Cortex of kidney (tissue), 1 donor: ENCODE measurements at places on chromosomes 3 and 15.

DNA sequence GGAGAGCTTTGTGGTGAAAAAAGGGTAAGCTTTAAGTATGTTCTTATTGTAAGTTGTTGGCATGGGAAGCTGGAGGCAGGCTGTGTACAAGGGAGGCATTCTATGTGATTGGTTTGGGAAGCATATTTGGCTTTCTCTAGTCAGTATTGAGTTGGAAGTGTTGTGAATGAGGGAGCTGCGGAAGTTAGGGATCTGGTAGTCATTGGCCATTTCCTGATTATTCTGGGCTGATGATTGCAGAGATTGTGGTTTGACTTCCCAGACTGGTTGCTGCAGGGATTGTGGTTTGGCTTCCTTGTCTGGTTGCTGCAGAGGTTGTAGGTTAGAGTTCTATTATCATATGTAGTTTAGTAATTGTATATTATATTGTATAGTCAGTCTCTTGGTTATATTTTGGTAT is 21.0 kb downstream of the STXBP5L start:
- DNase-seq, result no peak

- DNase-seq, result no peak
Observed at GRCh38 chr3:112467539-112467938, 31.7 kb downstream of the BTLA start.

DNA sequence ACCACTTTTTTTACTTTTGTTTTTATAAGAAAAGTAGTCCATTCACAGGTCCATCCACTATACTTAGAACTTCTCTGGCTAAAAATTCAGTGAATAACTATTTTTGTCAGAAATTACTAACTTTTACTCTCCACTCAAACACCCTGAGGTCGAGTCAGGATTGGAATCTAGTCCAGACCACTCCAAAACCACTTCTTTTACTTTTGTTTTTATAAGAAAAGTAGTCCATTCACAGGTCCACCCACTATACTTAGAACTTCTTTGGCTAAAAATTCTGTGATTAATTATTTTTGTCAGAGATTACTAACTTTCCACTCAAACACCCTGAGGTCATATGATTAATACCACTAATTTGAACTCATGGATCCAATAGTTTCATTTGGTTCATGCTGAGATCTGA is 239.4 kb downstream of the RORA start:
- no peak for DNase-seq

GRCh38 chr3:68056556-68056955 is 402.1 kb upstream of the SUCLG2 start:
- no peak for DNase-seq

GRCh38 chr3:8581806-8582445 is 62.7 kb downstream of the SSUH2 start:
- DNase-seq, result no peak

GRCh38 chr15:89052474-89052873 is 35.8 kb upstream of the ABHD2 start:
- DNase-seq, result no peak

- DNase-seq, result no peak
Observed at GRCh38 chr3:72453706-72454105, 394.5 kb downstream of the SHQ1 start.

DNA sequence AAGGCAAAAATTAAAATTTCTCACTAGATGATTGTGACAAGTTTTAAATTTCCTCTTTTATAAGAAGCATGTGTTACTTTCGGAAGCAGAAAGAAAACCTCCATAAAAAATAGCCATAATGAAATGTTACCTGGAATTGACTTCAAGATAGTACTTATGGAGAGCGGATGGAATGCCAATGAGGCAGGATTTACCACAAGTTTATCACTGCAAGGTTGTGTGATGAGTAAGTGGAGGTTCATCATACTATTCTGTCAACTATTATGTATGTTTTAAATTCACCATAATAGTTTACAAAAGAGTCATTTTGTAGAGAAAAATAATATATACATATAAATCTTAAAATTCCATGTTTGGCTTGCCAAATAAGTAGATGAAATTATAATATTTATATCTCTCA is 230.3 kb downstream of the SCAPER start:
- no peak for DNase-seq

- no peak for DNase-seq
Observed at GRCh38 chr15:55289011-55289745, 435 bp downstream of the RAB27A start.

- DNase-seq, result no peak
Observed at GRCh38 chr3:98994128-98994762, 92.8 kb upstream of the DCBLD2 start.

- DNase-seq, result no peak
Observed at GRCh38 chr3:9146367-9147071, 102.9 kb downstream of the SRGAP3 start.

GRCh38 chr3:37457378-37458065 is 283.1 kb upstream of the LRRFIP2 start:
- DNase-seq, result no peak

DNA sequence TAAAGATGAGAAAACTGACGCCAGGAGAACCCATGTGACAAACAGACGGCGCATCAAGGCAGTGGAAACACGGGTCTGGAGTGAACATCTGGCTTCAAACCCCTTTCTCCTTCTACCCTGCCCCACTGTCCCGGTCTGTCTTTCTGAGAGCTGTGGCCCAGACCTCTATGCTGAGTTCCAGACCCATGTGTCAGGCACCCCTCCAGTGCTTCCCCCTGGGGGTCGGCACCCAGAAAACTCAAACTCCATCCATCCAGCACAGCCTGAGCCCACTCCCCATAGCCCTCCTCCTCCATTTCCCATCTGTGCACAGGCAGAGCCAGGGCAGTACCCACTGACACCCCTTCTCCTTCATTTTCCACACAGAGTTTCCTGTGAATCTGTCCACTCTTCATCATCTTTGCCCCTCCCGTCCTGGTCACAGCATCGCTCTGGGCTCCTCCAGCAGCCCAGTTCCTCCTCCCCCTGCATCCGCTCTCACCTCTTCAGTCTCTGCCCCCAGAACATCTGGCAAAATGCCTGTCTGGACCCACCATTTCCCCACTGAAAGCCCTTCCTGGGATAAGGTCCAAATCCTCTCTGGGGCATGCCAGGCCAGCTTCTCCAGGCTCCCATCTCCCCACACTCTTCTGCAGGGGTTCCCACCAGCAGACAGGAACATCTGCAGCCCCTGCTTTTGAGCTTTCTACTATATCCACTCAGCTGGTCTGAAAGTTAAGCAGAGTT is 2.9 kb downstream of the FAM240A start:
- no peak for DNase-seq

GRCh38 chr15:62394079-62394478 is 229.0 kb upstream of the C2CD4B start:
- no peak for DNase-seq

DNA sequence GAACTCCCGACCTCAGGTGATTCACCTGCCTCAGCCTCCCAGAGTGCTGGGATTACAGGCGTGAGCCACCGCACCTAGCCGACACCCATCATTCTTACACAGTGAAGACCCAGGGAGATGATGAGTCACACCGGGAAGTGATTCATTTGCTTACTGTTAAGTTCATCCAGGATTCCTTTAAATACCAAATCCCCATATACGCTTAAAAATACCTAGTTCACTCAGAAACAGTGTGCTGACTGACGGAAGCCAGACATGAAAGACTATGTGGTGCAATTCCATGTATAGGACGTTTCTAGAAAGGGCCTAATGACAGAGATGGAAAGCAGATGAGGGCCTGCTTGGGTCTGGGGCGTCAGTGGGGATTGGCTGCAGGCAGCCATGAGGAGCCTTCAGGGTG is 75.2 kb downstream of the APBA2 start:
- DNase-seq, result no peak

DNA sequence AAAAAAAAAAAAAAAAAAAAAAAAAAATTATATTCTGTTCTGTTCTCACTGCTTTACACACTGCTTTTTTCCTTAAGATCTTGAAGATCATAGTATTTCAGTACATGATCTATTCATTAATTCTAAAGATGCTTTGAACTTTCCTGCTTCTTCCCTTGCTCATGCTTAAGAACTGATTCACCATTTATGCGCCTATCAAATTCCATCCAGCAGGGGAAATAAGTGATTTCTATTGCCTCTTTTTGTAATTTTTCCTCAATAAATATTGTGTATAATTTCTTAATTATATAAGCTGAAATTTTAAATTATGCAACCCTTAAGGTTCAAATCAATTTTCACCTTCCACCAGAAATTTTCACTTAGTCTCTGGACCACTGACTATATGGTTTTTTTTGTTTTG is 10.6 kb downstream of the DENND6A start:
- no peak for DNase-seq

- DNase-seq, result no peak
Observed at GRCh38 chr15:95591886-95592285, 738.6 kb upstream of the NR2F2 start.

GRCh38 chr3:19202303-19202702 is 54.0 kb downstream of the KCNH8 start:
- DNase-seq, result no peak

DNA sequence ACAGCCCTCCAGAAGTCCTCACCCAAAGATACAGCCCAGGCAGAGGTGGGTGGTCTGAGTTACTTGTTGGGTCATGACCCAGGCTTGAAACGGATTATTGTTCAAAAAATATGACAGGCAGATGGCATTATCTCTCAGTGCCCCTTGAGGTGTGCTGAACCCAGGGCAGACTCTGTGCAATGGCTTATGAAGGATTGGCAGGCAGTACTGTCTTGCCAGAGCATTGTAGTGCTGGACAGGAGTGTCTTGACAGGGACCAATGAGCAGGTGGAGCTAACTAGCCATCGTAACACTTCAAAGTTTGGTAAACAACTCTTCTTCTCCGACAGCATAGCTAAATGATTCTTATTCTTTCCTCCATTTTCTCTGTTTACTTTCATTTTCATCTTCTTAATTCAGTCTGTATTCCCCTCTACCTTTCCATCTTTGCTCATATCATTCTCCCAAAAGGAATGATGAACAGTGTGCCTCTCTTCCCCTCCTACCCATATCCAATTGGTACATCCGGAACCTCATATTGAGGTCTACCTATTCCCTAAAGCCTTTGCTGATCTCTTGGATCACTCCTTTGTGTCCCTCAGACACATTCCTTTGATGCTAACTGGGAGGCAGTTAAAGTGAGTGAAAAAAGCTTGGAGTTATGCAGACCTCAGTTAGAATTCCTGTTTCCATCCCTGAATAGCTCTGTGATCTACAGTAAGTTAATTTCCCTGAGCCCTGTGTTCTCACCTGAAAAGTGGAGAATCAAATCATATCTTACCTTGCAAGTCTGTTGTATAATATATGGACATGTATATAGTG is 2.6 kb upstream of the IL20RB start:
- DNase-seq, result no peak
